RCC 7860 (cell line): ENCODE measurements at places on chromosomes 13 and 19.

GRCh38 chr19:50415661-50416033 lies 3.1 kb upstream of the SPIB start:
- no peak for DNase-seq

DNA sequence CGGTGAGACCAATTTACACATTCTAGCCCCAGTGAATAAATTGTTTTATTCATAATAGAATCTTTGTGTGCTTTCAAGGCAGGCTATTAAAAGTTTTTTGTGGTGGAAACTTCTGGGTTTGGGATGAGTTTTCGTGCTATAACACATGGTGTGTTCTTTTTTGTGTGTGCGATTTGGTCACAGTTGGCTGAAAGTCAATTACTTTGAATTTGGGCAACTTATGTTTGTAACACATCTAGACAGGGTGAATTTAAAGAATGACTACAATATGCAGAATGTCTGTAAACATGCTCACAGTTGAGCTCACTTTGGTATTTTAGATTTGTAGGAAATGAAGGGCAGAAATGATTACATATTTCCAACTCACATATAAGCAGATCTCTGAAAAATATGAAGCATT lies 307.1 kb downstream of the OXGR1 start:
- no peak for DNase-seq

GRCh38 chr19:45640849-45641273 lies 1.7 kb upstream of the EML2 start:
- no peak for DNase-seq

DNA sequence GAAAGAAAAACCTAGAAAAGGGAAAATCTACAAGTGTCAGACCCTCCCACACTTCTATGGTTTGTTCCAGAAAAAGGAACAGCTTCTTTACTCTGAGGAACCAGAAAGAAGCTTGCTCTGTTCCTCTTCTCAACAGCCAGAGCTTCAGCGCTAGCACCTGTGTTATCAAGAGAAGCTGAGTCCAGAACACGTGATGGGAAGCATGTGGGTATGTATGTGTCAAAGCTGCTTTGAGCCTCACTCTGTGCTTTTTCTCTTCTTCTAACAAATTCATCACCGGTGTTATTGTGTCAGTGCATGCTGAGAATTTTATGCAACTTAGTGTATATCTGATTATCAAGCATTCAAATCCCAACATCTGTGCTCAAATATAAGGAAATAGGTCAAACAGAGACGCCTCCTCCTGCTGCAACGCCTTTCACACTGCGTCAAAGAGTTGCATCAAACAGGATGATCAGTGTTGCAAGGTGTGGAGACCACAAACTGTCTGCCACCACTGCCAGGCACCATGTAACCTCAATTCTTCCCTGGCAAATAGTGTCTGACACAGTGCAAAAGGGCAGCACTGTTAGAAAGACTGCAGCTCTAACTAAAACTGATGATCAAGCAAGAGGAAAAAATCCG lies 83.9 kb downstream of the LRRC63 start:
- DNase-seq: no peak

DNA sequence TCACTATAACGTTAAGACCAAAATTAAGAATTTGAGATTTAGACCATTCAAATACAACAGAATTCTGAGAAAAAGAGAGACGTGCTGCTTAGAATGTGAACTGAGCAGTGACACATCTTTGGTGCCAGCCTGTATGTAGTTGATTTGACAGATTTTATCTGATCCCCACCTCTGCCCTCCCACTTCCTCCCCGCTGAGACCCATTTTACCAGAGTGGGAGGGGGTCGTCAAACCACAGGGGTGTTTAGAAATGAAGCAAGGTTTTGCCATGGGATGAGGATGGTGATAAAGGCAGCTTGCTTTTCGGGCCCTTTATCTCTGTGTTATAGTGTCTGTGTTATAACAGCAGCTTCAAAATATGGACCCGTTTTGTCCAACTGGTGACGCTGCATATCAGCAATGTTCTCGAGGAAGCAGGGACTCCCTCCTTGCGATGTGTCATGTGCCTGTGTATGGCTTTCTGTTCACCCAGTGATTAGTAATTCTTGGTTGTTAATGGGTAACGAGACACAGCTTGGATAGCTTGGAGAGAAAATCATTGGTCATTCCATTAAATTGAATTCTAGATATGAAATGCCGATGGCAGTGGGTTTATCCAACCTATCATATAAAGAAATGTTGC lies 125.0 kb downstream of the HS6ST3 start:
- DNase-seq: peak; percentile 74

DNA sequence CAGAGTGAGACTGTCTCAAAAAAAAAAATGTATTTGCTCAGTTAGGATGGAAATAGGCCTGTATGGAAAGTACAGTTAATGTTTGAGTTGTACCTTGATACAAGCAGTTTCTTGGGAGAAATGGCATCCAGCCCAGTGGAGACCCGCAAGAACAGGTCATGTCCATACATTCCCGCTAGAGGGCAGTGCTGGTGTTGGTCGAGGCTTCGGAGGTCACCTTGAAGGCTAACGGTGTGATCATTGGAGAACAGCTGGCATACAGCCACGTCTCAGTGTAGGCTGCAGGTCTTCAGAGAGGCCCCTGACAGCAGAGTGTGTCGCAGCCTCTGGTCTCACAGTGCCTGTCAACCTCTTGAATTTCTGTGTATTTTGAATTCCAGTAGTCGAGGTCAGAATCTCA lies 7.5 kb downstream of the ZNF610 start:
- no peak for DNase-seq

DNA sequence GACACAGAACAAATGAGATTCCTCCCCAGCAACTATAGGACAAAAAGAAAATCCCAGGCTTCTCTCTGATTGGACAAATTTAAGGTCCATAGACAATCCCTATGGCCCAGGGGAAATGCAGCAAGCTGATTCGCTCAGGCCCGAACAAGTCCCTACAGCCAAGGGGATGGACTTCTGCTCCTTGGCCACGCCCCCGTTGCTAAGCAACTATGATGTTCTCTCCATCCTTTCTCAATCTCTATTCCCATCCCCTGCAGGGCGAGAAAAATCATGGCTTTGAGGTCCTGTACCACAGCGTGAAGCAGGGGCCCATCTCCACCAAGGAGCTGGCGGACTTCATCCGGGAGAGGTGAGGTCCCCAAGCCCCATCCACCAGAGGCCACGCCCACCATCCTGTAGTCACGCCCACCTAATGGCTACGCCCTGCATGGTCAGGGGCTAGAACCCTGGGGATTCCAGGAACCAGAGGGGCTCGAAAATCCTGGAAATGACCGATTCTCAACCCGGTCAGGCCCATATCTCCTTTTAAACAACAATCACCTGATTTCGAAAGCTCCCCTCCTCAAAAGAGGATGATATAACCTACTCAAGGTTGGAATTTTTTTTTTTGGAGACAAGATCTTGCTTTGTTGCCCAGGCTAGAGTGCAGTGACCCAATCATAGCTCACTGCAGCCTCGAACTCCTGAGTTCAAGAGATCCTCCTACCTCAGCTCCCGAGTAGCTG lies 11.4 kb downstream of the FCHO1 start:
- peak; percentile 20 for DNase-seq

- peak; percentile 52 for DNase-seq
Observed at GRCh38 chr19:14561847-14562351, 10.0 kb downstream of the NDUFB7 start.

GRCh38 chr19:17526922-17527321 lies 15.5 kb downstream of the PGLS start:
- no peak for DNase-seq

GRCh38 chr19:1631557-1632100 lies 20.8 kb downstream of the TCF3 start:
- DNase-seq: no peak

GRCh38 chr19:40191836-40192646 lies 815 bp downstream of the MAP3K10 start:
- DNase-seq: no peak

DNA sequence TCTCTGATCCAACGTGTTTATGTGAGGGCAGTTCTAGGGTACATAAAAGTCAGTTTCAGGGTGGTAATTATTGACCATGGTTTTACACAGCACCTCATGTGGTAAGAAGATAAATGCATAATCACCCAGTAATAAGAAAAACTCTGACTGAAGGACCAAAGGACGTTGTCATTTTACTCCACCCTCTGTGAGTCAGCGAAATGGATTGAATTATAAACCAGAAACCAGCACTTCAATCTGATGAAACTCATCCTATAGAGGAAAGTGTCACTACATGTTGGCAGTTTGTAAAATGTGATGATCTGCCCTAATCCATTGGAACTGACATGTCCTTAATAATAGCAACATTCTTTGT lies 406.8 kb downstream of the KLF5 start:
- no peak for DNase-seq

DNA sequence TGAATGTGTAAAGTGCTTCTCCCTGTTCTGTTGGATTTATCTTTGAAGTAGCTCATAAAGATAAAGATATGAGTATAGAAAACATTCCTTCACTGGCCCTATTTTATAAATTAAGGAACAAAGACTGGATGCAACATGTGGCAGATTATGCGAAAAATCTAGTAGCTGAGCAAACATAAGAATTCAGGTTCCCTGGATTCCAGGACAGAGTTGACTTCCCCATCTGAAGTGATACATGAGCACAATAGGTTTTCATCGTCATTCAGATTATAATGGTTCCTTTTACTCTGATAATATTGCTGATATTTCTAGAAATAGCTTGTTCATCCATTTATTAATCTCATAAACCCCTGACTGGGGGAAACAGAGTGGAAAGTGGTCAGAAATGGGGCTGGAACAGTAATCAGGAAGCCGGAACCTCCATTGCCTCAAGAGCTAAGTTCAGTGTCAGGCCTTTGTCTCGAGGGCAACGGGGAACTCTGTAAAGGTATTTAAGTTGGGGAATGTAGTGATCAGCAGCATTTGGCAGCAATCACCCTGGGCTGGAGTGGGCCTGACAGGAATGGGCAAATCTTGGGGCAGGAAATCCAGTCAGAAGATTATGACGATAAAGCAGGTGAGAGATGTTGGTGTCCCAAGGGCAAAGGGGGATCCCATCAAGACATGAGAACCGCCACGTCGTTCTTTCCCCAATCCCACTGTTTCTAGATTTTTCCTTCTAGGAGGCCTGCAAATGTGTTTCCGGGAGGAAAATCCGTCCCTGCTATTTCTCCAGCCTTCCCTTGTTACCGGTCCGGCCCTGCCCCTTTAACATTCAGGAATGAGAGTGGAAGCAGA lies 232.5 kb upstream of the SERP2 start:
- no peak for DNase-seq

DNA sequence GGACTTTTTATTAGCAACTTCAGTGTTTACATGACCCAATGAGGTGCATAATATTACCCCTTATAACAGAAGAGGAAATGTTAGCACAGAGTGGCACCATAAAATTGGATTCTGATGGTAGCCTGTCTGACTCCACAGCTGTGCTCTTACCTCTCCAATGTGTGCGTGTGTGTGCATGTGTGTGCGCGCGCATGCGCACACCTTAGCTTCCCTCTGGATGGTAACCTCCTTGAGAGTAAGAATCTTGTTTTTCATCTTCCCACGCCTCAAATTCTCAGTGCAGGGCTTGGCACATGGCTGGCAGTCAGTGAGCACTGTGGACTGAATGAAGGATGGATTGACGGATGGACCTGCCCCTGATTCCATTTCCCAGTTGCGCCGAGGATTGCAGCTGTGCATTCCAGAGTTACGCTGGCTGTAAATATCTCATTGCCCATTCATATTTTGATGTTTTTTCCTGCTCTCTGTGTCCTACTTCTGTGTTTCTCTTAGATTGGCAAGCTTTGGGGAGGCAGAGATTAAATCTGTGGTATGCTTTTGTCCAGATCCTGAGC lies 99.2 kb upstream of the WASF3 start:
- no peak for DNase-seq

DNA sequence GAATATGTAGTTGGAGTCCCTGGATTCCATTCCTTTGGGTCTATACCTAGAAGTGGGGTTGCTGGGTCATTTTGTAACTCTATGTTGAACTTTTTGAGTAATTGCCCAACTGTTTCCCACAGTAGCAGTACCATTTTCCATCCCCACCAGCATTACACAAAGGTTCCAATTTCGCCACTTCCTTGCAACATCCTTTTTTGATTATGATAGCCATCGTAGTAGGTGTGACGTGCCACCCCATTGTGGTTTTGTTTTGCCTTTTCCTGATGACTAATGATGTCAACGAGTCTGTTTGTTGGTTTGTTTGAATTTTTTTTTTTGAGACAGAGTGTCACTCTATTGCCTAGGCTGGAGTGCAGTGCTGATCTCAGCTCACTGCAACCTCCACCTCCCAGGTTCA lies 3.3 kb upstream of the PEX11G start:
- DNase-seq: no peak

DNA sequence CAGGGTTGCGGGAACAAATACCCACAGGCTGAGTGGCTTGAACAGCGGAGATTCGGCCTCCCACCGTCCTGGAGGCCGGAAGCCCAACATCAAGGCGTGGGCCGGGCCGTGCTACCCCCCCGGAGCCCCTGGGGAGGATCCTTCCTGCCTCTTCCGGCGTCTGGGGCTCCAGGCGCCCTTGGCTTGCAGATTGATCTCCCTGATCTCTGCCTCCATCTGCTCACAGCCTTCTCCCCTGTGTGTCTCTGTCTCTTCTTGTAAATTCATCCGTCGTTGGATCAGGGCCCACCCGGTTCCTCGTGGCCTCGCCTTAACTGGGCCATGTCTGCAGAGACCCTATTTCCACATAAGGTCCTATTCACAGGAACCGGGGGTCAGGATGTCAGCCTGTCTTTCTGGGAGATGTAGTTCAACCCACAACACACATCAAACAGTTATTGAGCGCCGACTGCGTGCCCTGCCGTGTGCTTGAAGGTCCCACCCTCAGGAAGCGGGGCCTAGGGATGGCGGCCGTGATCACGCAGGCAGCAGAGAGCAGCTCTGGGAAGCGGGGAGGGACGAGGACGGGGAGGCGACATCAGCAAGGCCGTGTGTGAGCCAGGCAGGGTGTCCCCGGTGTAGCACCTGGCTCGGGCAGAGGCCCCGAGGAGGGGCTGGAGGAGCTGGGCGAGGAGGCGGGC lies 21.3 kb downstream of the HCN2 start:
- DNase-seq: peak; percentile 86

- no peak for DNase-seq
Observed at GRCh38 chr13:24493356-24493755, 19.2 kb downstream of the PARP4 start.

DNA sequence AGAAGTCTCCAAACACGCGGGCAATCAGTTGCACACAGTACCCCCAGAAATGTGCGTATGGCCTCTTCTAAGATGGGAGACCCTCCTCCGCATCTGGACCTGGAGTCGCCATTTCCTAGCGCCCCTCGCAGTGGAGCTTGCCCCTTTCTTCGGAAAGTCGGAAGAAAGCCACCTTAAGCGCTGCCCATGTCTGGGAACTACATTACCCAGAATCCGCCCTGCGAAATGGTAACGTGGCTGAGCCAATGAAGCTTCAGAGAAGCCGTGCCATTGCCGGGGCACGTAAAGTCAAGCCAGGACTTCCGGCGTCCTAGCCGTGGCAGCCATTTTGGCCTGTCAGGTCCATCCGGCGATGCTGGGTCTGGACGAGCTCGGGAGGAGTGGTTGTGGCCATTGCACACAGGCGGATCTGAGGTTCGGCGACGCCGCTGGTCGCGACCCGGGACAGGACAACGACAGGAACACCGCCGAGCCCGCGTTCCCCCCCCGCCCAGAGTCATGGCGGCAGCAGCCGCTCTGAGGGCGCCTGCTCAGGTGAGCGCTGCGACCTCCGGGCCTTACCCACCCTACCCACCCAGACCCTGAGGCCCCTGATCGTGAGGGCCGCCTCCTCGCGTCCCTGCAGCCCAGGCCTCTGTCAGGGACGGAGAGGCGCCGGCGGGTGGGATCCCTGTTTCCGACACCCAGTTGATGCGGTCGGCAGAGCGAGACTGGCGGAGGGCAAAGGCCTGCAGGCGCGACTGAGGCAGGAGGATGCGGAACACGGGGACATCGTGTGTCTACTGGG lies at the start of gene ZNF586:
Gene ZNF586 (plus strand): TSS at position 332 of the 787 bp plus-strand sequence. CDS start 167 bp downstream, at position 499.
- DNase-seq: peak; percentile 74
